Inflammatory macrophage treated with lipopolysaccharide for 1 hour (primary cell): ENCODE measurements at places on chromosomes 16 and 17.

GRCh38 chr16:55622930-55623561 is 32.7 kb upstream of the SLC6A2 start:
- no peak for DNase-seq

- DNase-seq = no peak
These were observed 10.1 kb upstream of the COG1 start for GRCh38 chr17:73182616-73183310.

- DNase-seq = no peak
These were observed 443.6 kb downstream of the WWOX start for GRCh38 chr16:78543023-78543422.

- DNase-seq = no peak
These were observed 22.1 kb upstream of the SPNS2 start for GRCh38 chr17:4476511-4477070.

DNA sequence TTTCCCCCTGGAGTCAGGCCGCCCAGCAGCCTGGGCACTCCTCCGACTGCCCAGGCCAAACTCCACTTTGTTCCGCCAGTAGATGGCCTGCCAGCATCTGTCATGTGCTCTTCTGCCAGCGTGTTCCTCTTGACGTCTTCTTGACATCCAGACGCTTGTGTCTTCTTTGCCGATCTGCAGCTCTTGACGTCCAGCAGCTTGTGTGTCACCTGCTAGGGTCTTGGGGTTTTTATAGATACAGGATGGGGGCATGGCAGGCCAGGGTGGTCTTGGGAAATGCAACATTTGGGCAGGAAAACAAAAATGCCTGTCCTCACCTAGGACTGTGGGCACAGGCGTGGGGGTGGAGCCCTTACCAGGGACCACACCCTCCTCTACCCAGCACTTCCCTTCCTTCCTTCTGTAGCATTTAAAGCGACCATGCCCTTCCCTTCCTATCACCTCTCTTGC is 88.7 kb downstream of the BMERB1 start:
- peak; percentile 68 for DNase-seq

DNA sequence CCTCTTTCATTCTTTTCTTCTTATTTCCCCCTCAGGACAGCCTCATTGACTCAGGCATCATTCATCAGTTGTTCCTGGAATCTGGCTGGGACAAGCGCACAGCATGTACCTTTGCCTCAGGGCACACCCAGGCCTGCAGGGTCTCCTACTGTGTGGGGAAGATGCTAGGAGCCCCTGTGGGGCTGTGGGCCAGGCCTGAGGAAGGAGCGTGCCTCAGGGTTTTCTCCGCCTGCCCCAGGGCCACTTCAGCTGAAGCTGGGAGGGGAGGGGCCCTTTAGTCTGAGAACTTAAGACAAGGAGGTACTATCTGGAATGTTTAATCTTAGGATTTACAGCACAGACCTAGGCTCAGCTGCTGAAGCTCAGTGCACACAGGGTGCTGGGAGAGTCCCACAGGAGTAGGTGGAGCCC is 7.9 kb downstream of the ELMO3 start:
- no peak for DNase-seq
